Activated CD4-positive, alpha-beta T cell treated with anti-CD3 and anti-CD28 coated beads, Interleukin-2, Interleukin-4, amounts not matched to agents 100 ng/mL and 50 ng/mL, durations not matched to agents 16 hours and 8 hours (primary cell): ENCODE measurements at places on chromosomes 5 and 9.
A peak's percentile ranks its signal among the peaks of the same experiment; 100 is the strongest.

DNA sequence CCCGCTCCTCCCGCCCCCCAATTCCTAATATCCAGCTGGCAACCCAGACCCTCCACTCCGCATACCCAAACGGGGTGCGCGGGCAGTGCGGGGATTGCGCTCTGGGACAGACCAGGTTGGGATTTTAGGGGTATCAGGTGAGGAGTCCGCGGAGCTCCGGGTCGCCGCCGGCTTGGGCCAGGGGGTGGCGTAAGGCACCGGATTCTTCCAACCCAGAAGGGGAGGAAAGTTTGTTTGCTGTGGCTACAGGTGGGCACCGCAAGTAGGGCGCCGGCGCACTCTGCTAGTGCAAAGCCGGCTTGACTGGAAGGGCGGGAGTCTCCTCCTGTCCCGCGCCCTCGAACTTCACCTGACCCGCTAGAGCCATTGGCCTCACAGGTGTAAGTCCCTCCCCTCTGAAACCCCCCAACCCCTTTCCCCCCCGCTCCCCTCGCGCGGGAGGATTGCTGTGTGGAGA, 709 bp downstream of the IQGAP2 start:
- DNase-seq, result peak; percentile 61

- DNase-seq, result no peak
Observed at GRCh38 chr9:97441729-97442128, 29.8 kb downstream of the TDRD7 start.

- no peak for DNase-seq
Observed at GRCh38 chr5:102107865-102108264, 188.2 kb downstream of the SLCO4C1 start.

- no peak for DNase-seq
Observed at GRCh38 chr5:33180900-33181299, 259.9 kb upstream of the TARS1 start.

DNA sequence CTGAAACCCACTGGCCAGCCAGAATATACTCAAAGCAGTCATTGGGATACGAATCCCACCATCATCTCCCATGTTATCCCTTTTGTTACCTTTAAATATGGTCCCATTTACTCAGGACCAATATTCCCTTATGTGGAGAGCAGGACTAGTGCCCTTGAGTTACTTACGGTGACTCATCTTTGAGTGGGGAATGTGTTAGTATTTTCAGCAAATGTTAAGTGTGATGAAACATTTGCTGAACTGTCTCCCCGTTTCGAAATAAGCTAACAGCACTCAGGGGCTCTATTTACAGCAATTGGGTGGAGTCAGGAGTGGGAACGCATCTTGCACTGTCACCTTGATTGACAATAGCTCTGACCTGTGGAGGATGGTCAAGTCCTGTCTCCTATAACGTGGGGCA, 67.4 kb downstream of the CTSL start:
- DNase-seq, result peak; percentile 51

DNA sequence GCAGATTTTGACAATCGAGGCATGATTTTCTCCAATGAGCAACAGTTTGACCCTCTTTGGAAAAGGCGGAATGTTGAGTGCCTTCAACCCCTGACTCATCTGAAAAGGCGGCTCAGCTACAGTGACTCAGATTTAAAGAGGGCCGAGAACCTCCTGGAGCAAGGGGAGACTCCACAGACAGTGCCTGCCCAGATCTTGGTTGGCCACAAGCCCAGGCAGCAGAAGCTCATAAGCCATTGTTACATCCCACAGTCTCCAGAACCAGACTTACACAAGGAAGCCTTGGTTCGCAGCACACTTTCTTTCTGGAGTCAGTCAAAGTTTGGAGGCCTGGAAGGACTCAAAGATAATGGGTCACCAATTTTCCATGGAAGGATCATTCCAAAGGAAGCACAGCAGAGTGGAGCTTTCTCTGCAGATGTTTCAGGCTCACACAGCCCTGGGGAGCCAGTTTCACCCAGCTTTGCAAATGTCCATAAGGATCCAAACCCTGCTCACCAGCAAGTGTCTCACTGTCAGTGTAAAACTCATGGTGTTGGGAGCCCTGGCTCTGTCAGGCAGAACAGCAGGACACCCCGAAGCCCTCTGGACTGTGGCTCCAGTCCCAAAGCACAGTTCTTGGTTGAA, 13.6 kb downstream of the PTPDC1 start:
- no peak for DNase-seq

DNA sequence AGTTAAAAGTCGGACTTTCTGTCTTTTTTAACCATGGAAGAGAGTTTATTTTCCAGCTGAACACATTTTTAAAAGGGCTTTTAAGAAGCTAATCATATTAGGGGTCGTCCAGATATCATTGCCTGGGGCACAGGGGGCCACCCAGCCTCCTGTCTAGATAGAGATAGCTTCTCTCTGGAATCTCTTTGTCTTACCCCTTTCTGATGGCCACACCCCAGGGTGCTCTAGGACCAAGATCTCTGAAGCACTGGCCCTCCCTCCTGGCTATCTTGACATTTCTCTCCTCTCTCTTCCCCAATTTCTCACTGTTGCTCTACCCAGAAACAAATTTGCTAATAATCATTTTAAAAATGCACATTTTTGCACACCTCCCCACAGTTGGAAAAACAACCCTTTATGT, 204.4 kb downstream of the NXNL2 start:
- no peak for DNase-seq

GRCh38 chr5:36311956-36312355, 10.3 kb upstream of the RANBP3L start:
- no peak for DNase-seq
